ENCODE measurements at places on chromosomes 4 and X.

- no peak for DNase-seq
Observed at GRCh38 chrX:151984328-151984727, 9.9 kb upstream of the GABRE start.

GRCh38 chr4:20297261-20297660 lies 45.6 kb downstream of the SLIT2 start:
- DNase-seq: no peak

DNA sequence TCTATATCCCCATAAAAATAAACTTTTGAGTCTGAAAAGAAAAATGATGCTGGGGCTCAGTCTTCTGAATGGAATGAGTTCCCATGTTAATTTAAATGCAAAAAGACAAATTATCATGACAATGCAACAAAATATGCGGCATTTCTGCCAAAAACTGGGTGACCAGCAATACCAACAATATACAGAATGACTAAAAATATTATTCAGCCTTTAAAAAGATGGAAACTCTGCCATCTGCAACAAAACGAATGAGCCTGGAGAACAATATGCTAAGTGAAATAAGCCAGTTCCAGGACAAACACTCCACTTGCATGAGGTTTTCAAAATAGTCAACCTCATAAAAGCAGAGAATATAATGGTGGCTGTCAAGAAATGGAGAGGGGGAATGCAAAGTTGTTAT lies 558.5 kb downstream of the IL15 start:
- DNase-seq: no peak

- no peak for DNase-seq
Observed at GRCh38 chr4:20359692-20360091, 108.0 kb downstream of the SLIT2 start.

DNA sequence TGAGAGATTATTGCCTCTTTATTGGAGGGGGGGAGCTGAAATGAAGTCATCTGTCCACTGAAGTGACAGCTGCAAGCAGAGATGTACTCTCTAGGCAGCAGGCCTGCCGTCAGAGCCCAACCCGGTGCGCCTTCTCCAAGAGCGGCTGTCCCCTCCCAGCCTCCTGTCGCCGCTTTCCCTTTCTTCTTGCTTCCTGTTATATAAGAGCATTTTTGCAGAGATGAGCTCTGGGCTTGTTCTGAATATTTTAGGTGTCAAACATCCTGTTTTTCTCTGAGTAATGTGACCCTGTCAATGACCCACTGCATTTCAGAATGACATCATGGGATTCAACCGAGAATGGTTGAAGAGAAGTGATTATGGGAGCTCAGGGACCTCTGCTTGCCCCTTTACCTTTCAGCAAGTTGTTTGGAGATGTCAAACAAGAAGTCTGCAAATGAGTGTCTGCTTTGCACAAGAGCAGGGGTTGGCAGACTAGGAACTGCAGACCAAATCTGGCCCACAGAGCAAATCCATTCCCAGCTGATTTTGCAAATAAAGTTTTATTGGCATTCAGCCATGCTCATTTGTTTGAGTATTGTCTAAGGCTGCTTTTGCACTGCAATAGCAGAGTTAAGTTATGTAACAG lies 79.9 kb downstream of the SLC9A6 start:
- no peak for DNase-seq

DNA sequence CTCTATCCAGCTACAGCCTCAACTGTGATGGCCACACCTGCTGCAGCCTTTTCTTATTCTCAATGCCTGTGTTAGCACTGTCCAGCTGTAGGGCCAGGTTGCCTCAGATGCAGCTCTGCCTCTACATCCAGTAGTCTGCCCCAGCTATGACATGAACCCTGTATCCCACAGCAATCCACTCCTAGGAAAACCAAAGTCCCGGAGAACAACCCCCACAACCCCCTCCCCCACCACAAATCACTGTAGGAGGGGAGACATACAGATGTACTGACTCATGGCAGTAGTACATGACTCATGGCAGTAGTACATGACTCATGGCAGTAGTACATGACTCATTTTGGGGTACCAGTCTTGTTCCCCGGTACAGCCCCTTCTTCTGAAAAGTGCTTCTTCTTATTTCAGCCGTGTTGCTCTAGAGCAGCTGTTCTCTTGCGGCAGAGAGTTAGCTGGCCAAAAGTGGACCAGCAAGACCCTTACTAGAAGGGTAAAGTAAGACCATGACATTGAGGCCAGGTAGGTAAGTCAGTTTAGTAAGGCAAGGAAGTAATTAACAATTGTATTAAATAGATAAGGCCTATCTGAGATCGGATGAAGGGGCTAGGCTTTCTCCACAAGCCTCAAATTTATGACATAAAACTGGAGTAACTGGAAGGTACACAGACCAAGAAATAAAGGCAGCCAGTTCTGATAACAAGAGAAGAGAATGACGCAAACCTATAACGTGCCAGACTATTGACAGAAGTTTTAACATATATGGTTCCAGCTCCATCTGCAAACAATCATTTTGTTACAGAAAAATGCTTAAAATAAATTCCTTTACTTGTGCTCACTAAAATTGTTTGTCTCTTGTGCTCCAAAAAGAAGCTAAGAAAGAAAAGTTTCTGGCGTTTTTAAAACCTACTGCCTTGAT lies 221.4 kb downstream of the TACR3 start:
- DNase-seq: no peak

DNA sequence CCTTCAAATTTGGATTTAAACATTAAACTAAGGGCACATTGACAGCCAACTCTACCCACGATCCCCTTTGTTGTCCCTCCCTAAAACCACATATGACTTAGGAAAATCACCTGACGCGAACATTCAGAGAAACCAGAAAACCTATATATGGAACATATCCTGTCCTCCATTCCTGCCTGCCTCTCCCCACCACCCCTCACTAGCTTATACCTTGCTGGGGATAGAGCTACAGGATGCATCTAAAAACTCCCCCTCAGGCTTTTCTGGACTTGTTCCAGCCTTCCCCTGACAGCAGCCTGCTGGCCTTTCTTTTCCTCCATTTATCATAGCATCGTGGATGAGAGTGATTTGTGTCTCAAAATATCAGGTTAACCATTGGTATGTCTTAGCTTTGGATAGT lies 8.8 kb downstream of the STK26 start:
- no peak for DNase-seq

DNA sequence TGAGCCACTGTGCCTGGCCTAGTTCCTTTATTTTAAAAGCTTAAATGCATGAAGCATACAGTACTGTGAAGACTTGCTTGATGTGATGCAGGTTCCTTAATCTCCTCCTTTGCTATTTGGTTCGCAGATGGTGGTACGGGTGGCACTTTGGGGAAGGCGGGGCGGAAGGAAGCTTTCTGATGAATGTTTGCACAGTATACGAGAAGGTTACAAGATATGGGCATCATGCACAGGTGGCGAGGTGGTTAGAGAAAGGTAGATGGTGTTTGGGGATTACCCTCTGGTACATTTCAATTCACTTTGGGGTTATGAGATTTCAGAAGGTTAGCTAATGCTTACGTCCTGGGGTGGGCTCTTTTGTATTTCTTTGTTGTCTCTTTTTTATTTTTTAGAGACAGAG lies 17.2 kb downstream of the RHOH start:
- DNase-seq: no peak

GRCh38 chr4:182142176-182143085 lies 100.8 kb upstream of the TENM3 start:
- DNase-seq: no peak

Data from activated T-cell treated with anti-CD3 and anti-CD28 coated beads, Interleukin-2, amount 50 U/mL, for 4 hours (primary cell).